ENCODE measurements at places on chromosomes 5 and 9.

GRCh38 chr5:56673171-56673570 lies 142.2 kb upstream of the MAP3K1 start:
- H3K4me1 ChIP-seq: no peaks in the 10 kb centered on the region
- no peak overlapping the region for H3K27ac ChIP-seq

GRCh38 chr5:107631805-107632362 lies 38.9 kb downstream of the EFNA5 start:
- no peak overlapping the region for H3K4me3 ChIP-seq
- no peak overlapping the region for H3K27ac ChIP-seq
- no peaks in the 10 kb centered on the region for H3K4me1 ChIP-seq
- DNase-seq: no peak
- no peaks in the 10 kb centered on the region for H3K27me3 ChIP-seq

- H3K4me3 ChIP-seq: no peak overlapping the region
- H3K4me1 ChIP-seq: no peaks in the 10 kb centered on the region
- no peaks in the 10 kb centered on the region for H3K36me3 ChIP-seq
- no peak for DNase-seq
Measured at GRCh38 chr9:109437286-109437685, 60.8 kb downstream of the PTPN3 start.

- no peak overlapping the region for H3K4me3 ChIP-seq
- no peak for DNase-seq
- no peaks in the 10 kb centered on the region for H3K4me1 ChIP-seq
- H3K27me3 ChIP-seq: no peaks in the 10 kb centered on the region
Measured at GRCh38 chr9:116075191-116075590, 78.4 kb upstream of the PAPPA start.

- no peaks in the 10 kb centered on the region for H3K36me3 ChIP-seq
- no peak for DNase-seq
- no peak overlapping the region for H3K27ac ChIP-seq
- no peak overlapping the region for H3K4me3 ChIP-seq
- H3K27me3 ChIP-seq: no peaks in the 10 kb centered on the region
Measured at GRCh38 chr9:100637787-100638186, 59.9 kb downstream of the CAVIN4 start.

DNA sequence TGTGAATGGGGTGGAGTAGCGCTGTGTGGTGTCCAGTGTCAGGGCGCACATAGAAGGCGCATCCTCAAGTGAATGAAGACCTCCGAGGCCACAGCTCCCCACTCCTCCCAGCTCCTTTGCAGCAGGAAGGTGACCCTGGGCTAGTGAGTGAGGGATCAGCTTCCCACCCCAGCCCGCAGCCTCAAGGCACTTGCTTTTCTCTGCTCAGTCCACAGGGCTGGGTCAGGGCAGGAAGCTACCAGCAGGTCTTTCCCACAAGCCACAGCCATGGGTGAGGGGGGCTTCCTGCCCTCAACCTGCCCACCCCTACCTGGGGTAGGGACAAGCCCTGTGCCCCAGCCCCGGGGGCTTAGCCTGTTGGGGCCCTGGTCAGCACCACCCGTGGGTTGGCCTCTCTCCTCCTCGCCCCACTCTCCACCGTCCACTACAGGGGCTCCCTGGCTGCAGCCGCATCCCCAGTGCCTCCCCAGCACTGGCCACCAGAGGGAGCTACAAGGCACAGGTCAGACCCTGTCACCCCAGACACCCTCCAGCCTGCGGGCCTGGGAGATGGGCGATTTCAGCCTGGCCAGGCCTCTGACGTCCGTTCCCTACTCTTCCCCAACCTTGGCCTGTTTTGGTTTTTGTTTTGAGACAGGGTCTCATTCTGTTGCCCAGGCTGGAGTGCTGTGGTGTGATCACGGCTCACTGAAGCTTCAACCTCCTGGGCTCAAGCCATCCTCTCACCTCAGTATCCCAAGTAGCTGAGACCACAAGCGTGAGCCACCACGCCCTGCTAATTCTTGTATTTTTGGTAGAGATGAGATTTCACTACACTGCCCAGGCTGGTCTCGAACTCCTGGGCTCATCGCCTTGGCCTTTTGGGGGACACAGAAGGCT lies 1.3 kb upstream of the ABCA2 start:
- H3K27me3 ChIP-seq: peaks cover under 1% of the 10 kb centered on the region
- H3K4me3 ChIP-seq: peak overlapping the region; percentile 59
- no peaks in the 10 kb centered on the region for H3K36me3 ChIP-seq
- peak; percentile 84 for DNase-seq
- peak overlapping the region; percentile 3 for H3K27ac ChIP-seq

DNA sequence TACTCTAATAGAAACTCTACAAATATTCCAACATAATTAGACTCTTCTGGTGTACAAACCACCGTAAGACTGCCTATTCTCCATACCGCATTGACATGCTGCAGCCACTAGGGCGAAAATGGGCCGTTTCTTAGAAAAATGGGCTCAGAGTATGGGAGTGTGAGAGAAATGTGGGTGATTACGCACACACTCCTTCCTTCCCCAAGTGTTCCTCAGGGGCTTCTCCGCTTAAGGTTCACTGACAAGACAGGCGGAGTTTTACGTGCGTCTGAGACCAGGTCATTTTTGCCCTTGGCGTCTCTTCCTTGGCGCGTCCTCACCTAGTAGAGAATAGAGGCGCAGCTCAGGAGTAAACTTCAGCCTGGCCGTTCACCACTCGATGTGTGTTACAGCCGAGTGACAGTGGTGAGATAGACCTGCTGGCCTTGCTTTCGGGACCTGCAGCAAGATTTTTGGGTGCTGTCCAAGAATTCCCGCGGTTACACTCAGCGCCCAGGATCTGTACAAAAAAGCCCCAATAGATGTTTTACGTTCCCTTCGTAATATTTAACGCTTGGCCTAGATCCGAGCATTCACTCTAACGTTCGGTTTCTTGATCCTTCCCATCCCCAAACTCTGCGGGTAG lies 1.8 kb upstream of the NTRK2 start:
- H3K27ac ChIP-seq: no peak overlapping the region
- peaks cover 31% of the 10 kb centered on the region for H3K4me1 ChIP-seq
- H3K27me3 ChIP-seq: peaks cover 12% of the 10 kb centered on the region

- DNase-seq: no peak
- no peaks in the 10 kb centered on the region for H3K4me1 ChIP-seq
- H3K4me3 ChIP-seq: no peak overlapping the region
- H3K36me3 ChIP-seq: no peaks in the 10 kb centered on the region
- H3K27me3 ChIP-seq: no peaks in the 10 kb centered on the region
Measured at GRCh38 chr5:15282611-15283010, 217.4 kb upstream of the FBXL7 start.

DNA sequence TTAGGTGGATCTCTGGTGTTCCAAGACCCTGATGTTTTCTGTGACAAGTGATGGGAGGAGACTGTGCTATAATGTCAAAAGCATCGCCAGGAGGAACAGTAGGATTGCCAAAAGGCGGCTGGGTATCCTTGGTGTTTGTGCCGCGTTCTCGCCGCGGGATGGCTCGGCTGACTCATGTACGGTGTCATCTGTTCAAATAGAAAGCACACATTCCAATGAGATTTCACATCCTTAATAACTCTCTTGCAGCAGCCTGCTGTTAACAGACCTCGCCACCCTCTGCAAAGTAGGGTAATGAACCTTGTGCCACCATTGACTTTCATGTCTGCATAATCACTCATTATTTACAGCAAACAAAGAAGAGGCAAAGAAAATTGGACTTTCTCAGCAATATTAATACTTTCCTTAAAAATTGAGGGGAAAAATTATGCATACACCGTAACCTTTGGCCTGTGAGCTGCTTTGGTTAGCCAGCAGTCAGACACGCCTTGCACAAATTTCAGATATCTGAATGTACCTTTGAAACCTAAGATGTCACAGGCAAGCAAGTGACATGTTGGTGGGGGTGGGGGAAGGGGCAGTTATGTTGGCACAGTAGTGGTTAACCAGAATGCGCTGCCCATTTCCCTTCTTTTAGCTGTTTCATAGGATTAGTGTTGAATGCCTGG lies 289.4 kb downstream of the EFNA5 start:
- H3K27ac ChIP-seq: no peak overlapping the region
- H3K36me3 ChIP-seq: no peaks in the 10 kb centered on the region
- H3K4me1 ChIP-seq: no peaks in the 10 kb centered on the region
- no peak overlapping the region for H3K4me3 ChIP-seq

DNA sequence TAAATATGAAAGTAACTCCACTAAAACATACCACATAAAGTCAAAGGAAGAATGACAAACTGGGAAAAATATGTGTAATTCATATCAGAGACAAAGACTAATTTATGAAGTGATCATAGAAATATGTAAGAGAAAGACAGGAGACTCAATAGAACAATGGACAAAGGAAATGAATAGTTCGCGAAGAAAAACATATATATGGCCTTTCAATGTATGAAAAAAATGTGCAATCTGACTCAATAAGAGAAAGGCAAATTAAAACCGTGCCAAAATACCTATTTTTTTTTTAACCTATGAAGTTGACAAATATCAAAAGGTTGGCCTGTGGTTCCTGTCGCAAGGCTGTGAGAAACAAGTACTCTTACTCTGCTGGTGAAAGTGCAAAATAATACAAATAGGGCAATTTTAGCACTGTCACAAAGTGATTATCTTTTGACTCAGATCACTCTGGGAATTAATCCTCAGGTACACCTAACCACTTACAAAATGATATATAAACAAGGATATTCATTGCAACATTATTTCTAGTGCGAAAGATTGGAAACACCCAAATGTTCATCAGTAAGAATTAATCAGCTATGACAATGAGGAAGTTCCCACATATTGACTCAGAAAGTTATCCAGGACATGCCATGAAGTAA lies 3.7 kb downstream of the C9 start:
- H3K27me3 ChIP-seq: no peaks in the 10 kb centered on the region
- no peaks in the 10 kb centered on the region for H3K4me1 ChIP-seq
- H3K27ac ChIP-seq: no peak overlapping the region

DNA sequence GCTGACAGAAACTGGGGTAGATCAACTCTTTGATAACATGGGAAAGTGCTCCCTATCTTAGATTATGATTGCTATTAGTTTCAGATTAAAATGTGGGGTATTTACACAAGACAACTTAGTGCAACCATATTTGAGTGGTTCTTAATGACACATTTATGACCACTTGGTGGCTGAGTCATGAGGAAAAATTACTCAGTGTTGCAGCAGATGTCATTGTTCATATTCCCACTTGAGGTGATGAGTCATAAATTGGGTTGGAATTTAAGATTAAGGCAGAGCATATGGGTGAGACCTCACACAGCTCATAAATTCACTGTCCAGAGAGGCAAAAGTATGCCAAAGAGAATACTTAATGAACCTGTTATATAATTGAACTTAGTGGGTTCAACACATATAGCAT lies 408.3 kb downstream of the DMRT2 start:
- no peaks in the 10 kb centered on the region for H3K4me1 ChIP-seq
- no peak overlapping the region for H3K4me3 ChIP-seq
- no peaks in the 10 kb centered on the region for H3K36me3 ChIP-seq
- H3K27me3 ChIP-seq: no peaks in the 10 kb centered on the region

DNA sequence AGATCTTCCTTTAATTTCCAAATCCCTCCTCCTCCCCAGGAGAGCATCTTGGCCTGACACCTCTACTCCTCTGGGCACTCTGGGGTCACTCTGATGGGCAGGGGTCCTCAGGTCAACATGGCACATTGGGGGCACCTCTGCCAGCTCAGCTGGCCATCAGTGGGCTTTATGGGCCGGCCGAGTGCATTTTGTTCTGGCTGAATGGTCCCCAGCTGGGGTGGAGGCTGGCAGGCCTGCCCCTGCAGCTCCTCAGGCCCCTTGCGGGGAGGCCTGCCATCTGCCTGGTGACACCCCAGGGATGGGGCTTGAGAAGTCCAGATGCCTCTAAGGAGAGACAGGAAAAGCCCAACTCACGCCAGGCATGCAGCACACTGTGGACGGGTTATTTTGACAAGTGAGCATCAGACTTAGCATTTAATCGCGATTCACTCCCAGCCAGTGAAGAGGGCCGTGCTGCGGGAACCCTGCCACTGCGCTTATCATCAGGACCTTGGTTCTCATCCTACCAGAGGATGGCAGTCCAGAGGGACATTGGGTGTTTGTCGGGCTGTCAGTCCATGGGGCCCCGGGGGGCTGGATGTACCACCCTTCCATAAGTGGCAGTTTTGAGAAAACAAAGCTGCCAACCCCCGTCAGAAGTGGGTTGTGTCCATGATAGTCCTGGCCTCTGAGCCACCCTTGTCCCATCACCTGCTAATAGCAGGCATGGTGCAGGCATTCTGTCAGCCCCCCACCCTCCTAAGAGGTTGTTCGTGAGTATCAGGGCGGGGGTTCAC lies 21.7 kb downstream of the PHF2 start:
- no peak overlapping the region for H3K27ac ChIP-seq
- H3K4me3 ChIP-seq: no peak overlapping the region
- no peaks in the 10 kb centered on the region for H3K27me3 ChIP-seq
- no peaks in the 10 kb centered on the region for H3K36me3 ChIP-seq
- DNase-seq: no peak

DNA sequence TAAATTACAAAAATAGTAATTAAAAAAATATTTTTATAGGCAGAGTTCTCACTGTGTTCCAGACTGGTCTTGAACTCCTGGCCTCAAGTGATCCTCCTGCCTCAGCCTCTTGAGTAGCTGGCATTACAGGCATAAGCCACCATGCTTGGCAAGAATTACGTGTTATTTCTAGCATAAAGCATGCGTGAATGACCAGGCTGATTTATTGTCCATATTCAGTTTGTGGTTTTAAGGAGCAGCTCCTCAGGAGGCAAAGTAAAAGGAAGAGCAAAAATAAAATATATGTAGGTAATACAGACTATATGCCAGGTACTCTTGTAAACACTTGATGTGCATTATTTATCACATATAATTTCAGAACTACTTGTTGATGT lies 7.1 kb upstream of the CD180 start:
- no peak for DNase-seq
- no peaks in the 10 kb centered on the region for H3K27me3 ChIP-seq
- H3K4me3 ChIP-seq: no peak overlapping the region
- no peak overlapping the region for H3K27ac ChIP-seq
- H3K36me3 ChIP-seq: no peaks in the 10 kb centered on the region

- peak overlapping the region; percentile 62 for H3K4me3 ChIP-seq
- H3K36me3 ChIP-seq: peaks cover 11% of the 10 kb centered on the region
- DNase-seq: peak; percentile 80
- peak overlapping the region; percentile 80 for H3K27ac ChIP-seq
Measured at GRCh38 chr9:137458194-137459151, 661 bp downstream of the NSMF start.

DNA sequence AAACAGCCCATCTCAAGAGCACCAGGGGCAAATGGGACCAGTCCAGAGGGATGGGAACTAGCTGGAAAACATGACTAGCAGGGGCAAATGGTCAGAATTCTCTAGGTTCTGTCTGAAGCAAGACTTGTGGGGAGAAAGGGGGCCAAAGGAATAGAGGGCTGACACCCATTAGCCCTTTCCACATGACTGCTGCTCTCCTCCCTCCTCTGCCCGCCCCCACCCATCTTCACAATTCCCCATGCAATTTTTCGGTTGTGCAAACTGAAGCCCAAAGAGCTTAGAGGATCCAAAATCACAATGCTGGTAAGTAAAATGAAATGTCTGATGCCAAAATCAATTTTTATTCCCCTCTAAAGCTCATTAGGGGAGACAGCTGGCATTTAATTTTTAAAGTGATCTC lies 207.1 kb downstream of the DCP2 start:
- peaks cover 13% of the 10 kb centered on the region for H3K4me1 ChIP-seq
- H3K27me3 ChIP-seq: no peaks in the 10 kb centered on the region
- H3K36me3 ChIP-seq: no peaks in the 10 kb centered on the region
- DNase-seq: no peak
- no peak overlapping the region for H3K4me3 ChIP-seq
